ENCODE measurements at places on chromosomes 7 and 10.

- no peak for DNase-seq
Observed at GRCh38 chr10:71280216-71280615, 38.8 kb upstream of the SLC29A3 start.

- DNase-seq = no peak
Observed at GRCh38 chr10:14686356-14686755, 88.3 kb downstream of the FAM107B start.

GRCh38 chr10:22316286-22317075, at the start of gene COMMD3:
Gene COMMD3 (plus strand): TSS chr10:22316388. CDS start chr10:22316418, 30 bp downstream.
- DNase-seq = peak; percentile 91

DNA sequence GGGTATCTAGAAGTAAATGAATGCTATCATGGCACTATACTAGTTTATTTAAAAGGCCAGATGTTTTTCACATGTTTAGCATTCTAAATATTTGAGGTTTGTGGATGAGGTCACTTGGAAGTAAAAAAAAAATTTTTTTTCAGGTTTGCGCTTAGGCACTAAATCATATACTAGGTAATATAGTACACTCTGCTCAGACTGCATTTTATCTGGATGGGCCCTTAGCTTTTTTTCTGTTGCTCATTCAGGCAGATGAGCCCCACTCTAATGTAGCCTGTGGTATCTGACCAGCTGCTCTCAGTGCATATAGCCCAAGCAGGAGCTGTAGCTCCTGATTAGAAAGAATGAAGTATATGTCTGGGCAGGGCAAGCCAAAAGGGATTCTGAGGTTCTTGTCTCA, 210.1 kb downstream of the AUTS2 start:
- DNase-seq = no peak

GRCh38 chr10:3668966-3669330, 116.1 kb downstream of the KLF6 start:
- DNase-seq = no peak

DNA sequence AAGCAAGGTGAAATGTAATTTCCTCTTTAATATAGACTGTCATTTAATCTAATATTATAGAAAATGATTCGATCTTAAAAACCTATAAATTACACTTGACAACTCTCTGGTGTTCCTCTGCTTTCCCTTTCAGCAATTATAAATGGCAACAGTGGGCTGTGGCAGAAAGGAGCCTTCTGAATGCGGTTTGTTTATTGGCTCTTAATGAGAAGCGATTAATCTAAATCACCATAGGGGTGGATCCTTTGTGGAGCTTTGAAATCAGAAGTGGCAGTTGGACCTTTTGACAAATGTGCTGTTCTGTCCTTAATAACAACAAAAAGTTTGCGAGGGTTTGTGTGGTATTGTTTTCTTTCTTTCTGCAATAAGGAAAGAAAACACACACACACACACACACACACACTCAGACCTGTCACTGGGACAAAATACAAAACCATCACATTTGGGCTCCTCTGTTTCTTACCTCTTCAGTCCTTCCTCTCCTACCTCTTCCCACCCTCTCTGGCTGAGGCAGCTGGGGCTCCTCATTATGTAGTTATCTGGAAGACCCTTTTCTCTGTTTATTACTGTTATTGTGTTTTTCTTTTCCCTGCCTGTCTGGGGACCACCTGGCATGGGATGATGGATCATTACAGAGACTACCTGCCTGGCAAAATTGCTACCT, 316.2 kb downstream of the SORCS3 start:
- no peak for DNase-seq

DNA sequence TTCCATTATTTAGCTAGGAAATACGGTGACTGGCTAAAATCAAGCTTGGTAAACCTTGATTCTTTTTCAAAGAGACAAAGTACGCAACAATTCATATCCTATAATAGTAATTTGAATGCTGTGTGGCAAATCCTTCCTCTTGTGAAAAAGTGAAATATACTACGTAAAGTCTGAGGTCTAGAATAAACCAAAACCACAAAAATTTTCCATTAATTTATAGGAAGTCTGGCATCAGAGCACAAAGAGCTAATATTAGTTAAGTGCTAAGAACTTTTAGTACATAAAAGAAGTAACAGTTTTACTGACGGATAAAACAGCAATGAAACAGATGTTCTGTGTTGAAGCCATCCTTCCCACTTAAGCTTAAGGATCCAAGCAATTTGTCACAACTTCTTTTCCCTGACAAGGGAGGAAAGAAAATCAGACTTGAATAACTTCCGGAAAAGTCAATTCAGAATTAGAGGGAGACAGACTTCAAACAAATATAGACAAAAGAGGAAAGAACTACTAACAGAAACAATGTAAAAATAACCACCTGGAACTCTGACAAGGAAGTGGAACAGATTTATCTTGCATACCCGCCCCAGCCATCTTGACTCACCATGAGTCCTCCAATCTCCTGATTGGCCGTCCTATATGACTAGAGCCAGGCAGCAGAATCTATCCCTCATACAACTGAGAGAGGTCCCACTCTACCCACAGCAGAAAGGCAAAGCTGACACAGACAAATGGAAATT, 34.6 kb downstream of the RHEB start:
- DNase-seq = no peak

DNA sequence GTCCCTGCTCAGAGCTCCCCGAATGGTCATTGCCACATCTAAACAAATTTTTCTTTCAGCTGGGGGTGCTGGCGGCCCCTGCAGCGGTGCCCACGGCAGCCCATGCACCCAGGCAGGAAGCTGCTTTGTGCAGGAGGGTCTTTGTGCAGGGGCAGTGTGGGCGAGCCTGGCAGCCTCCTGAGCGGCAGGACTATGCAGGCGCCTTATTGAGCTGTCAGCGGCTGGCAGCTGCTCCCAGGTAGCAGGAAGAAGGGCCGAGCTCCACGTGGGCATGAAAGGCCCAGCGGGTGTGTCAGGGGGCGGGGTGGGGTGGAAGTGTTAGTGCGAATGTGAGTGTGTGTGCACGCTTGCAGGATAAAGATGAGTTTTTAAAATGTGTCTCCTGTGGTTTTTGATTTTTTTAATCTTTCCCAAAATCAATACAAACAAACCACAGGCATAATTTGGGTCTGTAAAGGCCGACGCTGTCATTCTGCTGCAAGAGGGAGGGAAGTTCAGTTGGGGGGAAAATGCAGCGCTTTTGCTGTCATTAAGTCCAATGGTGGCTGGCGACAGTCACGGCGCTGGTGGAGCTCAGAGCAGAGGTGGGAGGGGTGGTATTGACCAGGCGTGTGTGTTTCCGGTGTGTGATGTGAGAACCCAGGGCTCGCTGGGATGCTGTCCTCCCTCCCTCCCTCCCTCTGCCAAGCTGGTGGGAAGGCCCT, 83.9 kb downstream of the LHPP start:
- DNase-seq = no peak

DNA sequence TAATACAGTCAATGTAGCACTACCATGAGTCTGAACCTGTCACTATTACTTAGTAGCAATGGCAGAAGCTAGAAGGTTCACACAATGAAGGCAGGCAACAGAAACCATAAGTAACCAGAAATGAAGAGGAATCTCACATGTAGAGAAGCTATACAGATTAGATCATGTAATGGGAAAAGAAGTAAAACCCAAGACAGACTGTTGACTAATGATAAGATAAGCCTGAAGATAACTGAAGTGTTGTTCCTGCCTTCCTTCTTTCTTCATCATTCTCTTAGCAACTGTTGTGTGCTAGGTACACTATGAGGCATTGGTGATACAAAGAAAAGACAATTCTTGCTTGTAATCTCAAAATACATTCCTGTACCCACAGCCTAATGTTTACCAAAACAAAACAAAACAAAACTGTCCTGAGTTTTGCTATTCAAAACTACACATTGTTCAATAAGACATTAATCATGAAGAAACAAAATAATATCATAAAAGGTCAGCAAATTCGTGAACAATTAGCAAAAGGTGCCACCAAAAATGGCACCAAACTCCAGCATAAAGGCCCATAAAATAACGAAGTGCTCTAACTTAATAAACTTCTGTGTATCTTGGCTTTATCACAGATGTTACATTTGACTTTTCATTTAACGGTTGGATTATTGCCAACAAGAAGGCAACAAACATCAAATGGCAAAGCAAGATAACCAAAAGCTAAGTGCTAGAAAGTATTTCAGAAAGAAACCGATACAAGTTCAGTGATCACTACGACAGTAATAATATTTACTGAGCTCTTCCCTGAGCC, 27.1 kb downstream of the ZNF800 start:
- no peak for DNase-seq

DNA sequence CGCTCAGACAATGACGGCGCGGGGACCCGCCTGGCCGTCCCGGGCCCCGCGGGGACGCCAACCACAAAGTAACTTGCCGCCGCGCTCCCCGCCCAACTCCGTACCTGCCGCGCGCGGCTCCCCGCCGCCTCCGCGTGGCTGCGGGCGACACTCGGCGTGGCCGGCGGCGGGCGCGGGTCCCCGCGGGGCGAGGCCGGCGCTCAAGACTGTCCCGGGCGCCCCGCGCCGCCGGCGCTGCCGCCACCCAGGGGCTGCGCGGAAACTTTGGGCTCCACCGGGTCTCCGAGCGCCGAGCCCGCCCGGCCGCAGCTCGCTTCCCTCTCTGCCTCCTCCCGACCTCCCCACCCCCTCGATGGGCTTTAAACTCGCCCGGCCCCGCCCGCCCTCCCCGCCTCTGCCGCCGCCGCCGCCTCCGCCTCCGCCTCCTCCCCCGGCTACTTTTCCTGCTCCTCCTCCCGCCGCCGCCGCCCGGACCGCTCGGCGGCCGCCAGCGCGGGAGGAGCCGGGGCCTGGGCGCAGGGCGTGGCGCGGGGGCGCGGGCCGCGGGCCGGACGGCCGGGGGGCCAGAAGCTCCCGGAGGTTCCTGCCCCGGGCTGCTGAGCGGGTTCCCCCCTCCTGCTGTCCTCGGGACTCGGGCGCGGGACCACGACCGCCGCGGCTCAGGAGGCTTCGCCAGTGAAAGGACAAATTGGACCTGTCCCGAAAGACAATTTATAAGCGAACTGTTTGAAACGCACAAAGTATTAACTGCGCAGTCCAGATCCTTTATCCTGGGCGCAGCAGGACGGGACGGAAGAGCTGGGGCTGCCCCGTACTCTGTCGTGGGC, 10.6 kb upstream of the GRB10 start:
- DNase-seq = peak; percentile 21

GRCh38 chr10:69367469-69367868, 49.2 kb downstream of the TACR2 start:
- no peak for DNase-seq

DNA sequence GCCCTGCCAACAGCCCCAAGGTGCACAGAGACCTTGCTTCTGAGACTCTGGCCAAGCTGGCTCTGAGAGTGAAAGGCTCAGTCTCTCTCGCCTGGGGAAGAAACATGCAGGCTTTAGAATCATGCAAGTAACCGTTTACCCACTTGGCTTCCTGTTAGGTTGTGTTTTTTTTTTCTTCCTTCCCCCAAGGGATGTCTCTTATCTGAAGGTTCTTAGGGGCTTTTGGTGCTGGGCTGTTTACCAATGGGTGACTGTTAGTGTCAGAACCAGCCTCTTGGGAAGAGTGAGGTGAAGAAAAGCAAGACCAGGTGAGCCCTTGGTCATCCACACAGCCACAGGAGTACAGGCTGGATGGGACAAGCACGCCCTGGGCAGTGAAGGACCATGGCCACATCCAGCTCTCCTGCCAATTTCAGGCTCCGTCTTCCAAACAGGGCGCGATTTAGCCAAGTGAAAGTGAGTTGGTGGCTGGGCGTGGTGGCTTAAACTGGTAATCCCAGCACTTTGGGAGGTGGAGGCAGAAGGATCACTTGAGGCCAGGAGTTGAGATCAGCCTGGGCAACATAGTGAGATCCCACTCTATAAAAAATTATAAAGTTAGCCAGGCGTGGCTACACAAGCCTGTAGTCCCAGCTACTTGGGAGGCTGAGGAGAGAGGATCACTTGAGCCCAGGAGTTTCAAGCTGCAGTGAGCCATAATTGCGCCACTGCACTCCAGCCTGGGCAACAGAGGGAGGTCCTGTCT, 76.3 kb upstream of the CUX1 start:
- no peak for DNase-seq

- DNase-seq = no peak
Observed at GRCh38 chr7:42159130-42159529, 77.9 kb downstream of the GLI3 start.
